ENCODE measurements at places on chromosomes 16 and 17.

- no peak for DNase-seq
Observed at GRCh38 chr17:66951605-66951953, 12.9 kb upstream of the CACNG4 start.

- no peak for DNase-seq
Observed at GRCh38 chr16:12291989-12292759, 315.6 kb downstream of the SNX29 start.

GRCh38 chr16:74601126-74601871 lies 5.6 kb downstream of the GLG1 start:
- DNase-seq, result no peak

- DNase-seq, result no peak
Observed at GRCh38 chr16:48432136-48432535, 46.9 kb upstream of the SIAH1 start.

GRCh38 chr17:48262982-48263730 lies 155.6 kb downstream of the SNX11 start:
- no peak for DNase-seq

GRCh38 chr16:30491744-30492308 lies 19.3 kb downstream of the ITGAL start:
- no peak for DNase-seq

- DNase-seq, result no peak
Observed at GRCh38 chr17:64130559-64131001, 636 bp upstream of the ERN1 start.

DNA sequence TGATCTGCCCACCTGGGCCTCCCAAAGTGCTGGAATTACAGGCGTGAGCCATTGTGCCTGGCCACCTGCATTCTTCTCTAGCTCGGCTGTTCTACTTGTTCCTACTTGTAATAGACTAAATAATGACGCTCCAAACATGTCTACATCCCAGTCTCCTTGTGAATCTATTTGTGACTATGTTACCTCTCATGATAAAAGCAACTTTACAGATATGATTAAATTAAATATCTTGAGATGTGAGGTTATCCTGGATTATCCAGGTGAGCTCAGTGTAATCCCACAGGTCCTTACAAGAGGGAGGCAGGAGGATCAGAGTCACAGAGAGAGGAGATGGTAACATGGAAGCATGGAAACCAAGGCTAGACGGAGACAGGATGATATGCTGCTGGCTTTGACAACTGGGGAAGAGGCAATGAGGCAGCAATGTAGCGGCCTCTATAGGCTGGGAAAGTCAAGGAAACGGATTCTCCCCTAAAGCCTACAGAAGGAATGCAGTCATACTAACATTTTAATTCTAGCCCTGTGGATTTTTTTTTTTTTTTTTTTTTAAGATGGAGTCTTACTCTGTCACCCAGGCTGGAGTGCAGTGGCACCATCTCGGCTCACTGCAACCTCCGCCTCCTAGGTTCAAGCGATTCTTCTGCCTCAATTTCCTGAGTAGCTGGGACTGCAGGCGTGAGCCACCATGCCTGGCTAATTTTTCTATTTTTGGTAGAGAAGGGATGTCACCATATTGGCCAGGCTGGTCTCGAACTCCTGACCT lies 5.0 kb upstream of the LASP1 start:
- no peak for DNase-seq

DNA sequence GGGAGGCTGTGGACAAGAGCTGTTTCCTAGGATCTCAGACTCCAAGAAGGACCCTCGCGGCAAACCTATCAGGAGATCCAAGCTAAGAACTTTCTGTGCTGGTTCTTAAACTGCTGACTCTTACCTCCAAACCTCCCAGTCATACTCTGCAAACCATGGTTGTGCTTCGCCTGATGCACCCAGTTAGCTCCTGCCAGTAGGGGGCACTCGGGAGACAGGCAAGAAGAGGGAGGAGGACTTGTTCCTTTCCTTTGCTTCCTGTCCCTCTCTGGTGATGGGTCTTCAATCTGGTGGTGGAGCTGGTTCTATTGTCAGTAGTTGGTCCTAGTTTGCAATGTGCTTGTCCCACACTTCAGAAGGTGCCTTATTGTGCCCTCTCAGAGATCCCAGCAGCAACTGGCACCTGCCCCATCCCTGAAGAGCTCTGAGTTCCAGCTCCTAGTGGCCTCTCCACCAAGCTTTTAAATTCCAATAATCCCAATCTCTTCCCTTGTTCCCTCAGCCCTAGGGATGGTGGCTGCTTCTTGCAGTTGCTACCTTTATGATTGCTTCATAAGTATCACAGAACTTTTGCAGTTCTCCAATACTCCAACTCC lies 113.5 kb upstream of the RPL38 start:
- DNase-seq, result no peak

- DNase-seq, result no peak
Observed at GRCh38 chr16:55572439-55572838, 6.0 kb downstream of the CAPNS2 start.

GRCh38 chr16:11245222-11245737 lies 10.7 kb downstream of the SOCS1 start:
- no peak for DNase-seq

DNA sequence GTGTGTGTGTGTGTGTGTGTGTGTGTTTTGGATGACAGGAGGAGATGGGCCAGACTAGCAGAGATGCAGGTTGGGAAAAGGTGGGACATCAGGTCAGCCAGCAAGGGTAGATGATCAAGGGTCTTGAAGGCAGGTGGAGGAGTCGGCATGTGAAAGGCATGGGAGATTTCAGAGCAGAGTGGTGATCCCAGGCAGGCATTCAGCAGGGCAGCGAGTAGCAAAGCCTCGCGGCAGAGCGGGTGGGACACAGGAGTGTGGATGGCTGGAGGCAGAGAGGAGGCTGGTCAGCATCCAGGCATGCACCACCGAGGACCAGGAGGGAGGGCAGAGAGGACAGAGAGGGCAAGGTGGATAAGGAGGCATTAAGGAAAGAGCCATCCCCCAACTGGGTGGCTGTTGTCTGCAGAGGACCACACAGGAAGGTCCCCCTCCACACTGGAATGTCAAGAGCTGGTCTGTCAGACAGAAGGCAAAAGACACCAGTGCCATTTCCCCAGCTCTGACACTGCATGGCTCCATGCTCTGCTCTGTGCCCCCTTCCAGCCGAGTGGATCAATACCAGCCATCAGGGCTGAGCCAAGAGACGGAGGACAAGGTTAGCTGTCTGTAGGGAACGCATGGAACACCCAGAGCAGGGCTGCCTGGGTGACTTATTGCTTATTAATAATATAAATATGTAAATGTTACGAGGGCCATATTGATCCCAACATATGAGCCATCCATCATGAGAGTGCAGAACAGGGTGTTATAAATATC lies 74.8 kb upstream of the RPL38 start:
- no peak for DNase-seq

DNA sequence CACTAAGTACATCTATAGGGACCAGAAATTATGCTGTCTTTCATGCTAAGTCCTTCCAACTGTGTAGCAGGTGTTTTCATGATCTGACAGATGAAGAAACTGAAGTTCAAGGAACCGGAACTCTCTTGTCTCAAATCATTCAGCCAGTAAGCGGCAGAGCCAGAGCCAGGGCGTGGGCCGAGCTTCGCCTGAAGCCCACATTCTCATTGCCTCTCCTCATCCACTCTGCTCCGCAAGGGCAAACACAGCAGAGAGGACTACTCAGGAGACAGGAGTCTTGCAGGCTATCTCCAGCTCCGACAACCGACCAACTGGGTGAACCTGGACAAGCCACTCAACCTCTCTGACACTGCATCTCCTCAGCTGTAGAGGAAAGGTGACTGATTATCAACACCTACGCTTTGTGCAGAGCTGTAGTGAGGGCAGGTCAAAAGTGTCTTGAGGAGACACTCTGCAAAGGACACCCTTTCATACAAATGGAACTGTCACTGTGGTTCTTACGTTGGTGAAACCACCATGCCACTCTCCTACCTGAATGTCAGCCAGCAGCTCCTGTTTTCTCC lies 72.9 kb downstream of the CYTH1 start:
- DNase-seq, result no peak

DNA sequence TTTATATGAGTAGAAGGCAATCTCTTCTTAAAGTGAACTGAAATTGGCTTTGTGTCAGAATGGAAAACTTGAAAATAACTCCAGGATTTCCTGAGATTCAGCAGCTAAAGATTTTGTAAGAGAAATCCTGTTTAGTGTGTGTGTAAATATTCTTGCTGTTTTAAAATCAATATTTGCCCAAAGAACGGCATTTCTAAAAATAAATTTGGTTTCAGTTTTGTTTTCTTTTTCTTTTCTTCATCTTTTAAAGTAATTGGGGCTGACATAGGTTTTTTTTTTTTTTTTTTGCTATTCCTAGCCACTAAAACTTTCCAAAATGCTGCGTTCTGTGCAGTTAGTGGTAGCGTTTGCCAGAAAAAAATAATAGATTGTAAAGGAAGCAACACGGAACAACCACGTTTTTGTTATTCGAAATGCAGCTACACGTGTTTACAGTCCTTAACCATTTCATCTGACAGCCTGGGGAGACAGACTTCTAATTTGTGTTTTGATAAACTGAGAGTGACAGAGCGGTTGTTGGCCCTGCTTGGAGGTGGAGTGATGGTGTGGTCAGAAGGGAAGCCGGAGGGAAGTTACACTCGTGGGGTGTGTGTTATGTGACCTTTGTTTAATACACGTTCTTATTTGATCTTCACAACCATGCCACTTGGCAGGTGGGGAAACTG lies 21.6 kb upstream of the SMPD3 start:
- no peak for DNase-seq

DNA sequence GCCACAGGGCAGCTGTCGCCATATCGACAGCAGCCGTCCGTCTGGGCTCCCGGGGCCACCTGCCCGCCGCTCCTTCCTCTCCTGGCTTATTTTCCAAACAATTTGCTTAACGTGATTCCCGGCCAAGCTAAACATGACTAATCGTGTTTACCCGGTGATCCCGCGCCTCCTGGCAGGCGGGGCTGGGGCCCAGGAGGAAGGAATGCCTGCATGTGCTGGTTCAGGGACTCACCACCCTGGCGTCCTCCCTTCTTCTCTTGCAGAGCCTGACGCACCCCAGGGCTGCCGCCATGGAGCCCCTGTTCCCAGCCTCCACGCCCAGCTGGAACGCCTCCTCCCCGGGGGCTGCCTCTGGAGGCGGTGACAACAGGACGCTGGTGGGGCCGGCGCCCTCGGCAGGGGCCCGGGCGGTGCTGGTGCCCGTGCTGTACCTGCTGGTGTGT lies 6.1 kb downstream of the SSTR5 start:
- DNase-seq, result peak; percentile 46

DNA sequence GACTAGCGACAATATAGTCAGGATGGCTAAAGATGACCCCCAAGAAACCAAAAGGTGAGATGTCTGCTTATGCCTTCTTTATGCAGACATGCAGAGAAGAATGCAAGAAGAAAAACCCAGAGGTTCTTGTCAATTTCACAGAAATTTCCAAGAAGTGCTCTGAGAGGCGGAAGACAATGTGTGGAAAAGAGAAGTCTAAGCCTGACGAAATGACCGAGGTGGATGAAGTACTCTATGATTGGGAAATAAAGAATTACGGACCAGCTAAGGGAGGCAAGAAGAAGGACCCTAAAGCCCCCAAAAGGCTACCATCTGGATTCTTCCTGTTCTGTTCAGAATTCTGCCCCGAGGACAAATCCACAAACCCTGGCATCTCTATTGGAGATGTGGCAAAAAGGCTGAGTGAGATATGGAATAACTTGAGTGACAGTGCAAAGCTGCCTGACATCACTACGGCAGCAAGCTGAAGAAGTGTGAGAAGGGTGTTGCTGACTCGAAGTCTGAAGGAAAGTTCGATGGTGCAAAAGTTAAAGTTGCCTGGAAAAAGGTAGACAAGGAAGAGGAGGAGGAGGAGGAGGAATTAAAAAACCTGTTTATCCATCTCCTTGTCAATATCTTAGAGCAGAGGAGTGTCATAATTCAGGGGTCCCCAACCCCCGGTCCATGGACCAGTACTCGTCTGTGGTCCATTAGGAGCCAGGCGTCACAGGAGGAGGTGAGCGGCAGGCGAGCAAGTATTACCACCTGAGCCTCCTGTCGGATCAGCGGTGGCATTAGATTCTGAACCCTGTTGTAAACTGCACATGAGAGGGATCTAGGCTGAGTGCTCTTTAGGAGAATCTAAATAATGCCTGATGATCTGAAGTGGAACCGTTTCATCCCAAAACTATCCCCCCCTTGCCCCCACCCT lies 25.1 kb upstream of the ADGRG1 start:
- no peak for DNase-seq

DNA sequence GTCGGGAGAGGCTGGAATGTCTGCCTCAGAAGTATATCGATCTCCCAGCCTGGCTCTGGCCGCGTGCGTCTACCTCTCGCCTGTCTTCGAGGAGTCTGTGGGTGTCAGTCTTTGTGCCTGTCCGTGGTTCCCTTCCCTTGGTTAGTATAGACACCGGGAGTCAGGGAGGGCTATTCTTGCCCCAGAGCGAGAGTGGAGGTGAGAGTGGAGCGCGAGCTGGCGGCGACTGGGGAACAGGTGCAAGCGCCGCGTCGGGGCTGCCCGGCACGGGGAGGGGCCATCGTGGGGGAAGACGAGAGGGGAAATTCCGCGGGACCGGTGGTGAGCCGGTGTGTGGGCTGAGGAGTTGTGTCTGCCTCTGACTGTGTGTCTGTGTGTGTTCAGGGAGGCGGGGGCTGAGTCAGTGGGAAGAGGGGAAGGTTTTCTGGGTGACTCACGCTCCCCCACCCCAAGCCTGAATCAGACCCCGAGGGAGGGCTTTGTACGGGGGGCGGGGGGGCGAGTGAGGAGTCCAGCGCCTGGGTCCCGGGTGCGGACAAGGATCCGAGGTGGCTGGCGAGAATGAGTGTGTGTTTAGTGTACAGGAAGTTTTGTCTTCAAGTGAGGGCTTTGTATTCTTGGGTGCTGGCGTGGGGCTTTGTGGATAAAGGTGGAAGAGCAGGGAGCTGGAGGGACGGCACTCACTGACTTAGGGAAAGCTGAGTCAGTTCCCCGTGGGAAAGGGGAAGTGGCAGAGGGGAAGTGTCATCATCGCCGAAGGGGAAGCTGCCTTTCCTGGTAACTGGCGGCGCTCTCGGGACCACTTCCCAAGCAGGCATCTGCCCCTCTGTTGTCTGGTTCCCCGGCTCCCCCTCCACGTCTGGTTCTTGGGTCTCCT lies 8.6 kb downstream of the KDM6B start:
- DNase-seq, result peak; percentile 62

- no peak for DNase-seq
Observed at GRCh38 chr17:7977805-7978204, 24.6 kb upstream of the GUCY2D start.

GRCh38 chr16:26189536-26189935 lies 497.8 kb downstream of the HS3ST4 start:
- no peak for DNase-seq

DNA sequence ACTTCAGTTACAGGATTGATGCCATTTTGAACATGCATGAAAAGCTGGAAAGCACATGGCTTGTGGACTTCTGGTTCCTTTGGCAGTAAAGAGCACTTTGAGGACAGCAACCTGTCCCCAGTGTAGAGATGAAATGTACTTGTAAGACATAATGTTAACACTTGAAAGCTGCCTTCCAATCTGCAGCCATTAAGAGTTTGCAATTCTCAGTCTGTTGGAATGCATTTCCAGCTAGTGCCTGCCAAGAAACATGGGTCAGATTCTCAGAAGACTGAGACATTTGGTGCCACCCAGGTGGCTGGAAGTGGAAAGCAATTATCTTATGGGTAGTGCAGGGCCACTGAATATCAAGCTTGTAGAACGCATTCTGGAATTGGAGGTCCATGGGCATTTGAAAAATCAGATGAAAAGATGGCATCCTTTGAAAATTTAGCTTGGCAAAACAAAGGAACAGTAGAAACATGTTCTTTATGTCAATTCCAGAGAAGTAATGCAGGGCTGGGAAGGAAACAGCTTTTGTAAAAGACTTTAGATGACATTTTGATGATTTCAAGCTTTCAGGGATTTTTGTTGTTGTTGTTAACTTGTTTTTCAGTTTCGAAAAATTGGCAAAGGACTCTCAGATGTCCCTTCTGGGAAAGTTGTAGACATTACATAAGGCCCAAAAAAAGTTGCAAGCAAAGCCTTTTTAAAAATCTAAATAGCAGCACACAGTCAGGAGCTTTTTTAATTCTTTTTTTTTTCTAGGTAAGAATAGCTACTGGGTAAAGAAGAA lies 147.0 kb downstream of the ABCA8 start:
- no peak for DNase-seq
